ENCODE measurements at places on chromosomes 1 and 21.
A peak's percentile ranks its signal among the peaks of the same experiment; 100 is the strongest.

DNA sequence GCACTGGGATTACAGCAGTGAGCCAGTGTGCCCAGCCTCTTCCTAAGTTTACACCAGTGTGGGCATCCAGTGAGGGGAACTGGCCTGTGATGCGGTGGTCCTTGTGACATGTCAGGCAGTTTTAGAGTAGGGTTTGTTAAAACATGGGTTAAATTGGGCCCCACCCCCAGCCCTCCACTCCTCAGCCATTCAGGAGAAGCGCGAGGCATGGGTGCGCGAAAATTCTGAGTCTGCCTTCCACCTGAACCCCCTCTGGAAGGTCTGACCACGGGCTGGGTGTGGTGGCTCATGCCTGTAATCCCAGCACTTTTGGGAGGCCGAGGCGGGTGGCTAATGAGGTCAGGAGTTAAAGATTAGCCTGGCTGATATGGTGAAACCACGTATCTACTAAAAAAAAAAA lies 51.7 kb downstream of the SKI start:
- no peak for DNase-seq

GRCh38 chr1:65319141-65319540 lies 9.8 kb downstream of the DNAJC6 start:
- DNase-seq, result no peak

- no peak for DNase-seq
Measured at GRCh38 chr1:211929683-211930082, 99.1 kb upstream of the LPGAT1 start.

GRCh38 chr1:50350868-50351267 lies 72.4 kb downstream of the DMRTA2 start:
- DNase-seq, result no peak

DNA sequence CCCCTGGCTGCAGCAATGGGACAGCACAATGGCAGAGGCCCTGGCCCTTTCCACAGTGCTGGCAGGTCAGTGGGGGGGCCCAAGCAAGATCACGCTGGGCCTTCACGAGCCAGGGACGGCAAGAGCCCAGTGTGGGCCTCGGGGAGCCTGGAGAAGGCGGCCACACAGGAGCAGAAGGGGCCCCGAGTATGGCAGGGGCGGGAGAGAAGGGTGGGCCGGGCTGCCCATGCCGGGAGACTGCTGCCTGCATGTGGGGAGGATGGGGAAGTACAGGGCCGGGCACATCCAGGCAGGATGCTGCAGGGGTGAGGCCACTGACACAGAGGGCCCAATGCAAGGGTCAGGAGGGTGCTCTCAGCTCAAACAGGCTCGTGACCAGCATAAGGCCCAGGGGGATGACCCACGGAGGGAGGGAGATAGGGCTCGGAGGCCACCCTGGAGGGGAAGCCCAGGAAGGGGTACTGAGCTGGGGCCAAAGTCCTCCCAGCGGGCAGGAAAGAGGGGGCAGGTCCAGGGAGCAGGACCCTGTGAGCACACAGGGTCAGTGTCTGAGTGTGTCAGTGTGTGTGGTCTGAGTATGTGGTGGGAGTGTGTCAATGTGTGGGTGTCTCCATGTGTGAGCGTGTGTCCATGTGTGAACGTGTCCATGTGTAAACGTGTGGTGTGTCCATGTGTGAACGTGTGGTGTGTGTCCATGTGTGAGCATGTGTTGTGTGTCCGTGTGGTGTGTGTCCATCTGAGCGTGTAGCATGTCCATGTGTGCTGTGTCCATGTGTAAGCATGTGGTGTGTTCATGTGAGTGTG lies 13.1 kb downstream of the SLC19A1 start:
- DNase-seq, result no peak

DNA sequence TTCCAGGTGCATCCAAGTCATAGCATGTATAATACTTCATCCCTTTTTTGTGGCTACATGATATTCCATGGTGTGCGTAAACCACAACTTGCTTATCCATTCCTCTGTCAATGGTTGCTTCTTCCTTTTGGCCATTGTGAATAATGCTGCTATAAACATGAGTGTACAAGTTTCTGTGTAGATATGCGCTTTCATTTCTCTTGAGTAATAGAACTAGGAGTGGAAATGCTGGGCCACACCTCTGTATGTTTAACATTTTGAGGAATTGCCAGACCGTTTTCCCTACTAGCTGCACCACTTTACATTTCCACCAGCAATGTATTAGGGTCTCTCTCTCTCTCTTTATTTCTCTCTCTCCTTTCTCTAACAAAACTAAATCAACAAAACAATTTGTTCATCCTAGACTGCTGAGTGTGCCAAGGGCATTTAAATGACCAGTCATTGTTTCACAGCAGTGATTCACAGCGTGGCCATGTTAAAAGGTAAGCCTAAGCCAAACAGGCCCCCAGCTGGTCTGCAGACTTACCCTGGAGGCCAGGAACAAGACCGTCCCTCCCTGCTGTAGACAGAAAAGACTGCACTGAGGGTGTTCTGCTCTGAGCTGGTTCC lies 53.2 kb upstream of the LYST start:
- no peak for DNase-seq

DNA sequence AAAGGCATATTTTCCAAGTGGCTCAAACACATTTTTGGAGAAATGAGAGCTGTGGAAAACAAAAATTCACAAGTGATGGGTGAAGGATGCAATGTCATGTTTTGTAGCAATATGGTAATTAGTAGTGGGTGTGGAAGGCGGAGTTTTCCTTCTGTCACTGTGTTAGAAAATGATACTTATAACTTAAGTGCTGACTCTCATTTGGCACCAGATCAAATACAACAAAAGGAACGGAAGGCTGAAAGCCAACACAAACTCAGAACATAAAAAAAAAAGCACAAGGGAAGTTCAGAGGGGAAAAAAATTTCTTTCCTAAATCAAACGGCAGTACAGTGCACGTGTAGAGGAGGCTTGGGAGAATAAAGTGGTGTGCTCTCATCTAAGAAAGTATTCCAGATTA lies at the start of gene TNFSF18:
TSS of gene TNFSF18 (minus strand) at position 77 of the 400 bp plus-strand sequence. CDS start at position 32, 45 bp downstream.
- no peak for DNase-seq

- peak; percentile 19 for DNase-seq
Measured at GRCh38 chr1:78370356-78370755, 120.4 kb upstream of the PTGFR start.

DNA sequence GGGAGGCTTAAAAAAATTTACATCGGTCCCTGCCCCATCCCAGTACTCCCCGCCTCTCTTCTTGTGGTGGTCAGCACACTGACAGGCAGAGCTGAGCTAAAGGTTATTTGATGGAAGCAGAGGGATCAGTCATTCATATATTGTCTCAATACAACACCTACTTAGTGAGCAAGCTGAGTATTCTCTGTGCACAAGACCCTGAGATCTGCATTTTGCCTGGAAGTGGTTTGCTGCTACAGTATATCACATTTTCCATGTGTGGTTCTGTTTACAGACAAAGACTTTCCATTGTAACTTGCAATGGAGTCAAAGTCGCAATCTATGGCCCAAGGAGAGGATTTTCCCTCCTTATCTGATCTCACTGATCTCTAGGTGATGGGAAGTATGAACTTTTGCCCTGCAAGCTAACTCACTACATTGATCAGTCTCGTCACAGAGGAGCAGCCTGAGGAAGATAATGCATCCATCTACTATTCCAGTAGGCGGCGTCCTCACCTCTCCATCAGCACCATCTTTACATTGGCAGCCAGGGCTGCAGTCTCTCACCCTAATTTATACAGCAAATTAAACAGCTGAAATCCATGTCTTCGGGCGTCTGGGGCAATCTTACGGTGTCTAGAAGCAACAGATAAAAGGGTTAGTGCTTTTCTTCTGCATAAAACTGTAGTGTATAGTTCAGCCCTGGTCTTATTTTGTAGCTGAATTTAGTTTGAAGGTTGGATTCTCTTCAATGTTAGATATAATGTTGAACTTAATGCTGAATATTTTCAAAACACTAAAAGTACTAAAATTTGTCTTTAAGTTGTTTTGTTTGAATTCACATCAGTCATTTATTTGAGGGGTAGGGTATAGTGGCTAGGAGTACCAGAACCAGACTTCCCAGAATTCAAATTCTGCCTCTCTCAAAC lies 3.2 kb upstream of the TRAF5 start:
- DNase-seq, result no peak

DNA sequence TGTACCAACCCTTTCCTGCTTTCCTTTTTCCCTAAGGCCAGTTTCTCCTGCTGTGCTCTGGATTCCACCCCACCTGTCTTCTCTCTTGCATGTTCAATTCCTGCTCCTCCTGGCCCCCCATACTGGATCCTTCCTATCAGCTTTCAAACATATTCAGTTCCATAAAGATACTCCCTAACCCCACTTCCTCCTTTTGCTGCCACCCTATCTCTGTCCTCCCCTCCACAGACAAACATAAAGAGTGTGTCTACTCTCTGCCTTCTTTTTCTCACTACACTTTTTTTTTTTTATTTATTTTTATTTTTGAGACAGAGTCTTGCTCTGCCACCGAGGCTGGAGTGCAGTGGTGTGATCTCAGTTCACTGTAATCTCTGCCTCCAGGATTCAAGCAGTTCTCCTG lies 16.9 kb upstream of the RPF1 start:
- DNase-seq, result no peak

GRCh38 chr1:204888294-204888693 lies 17.6 kb downstream of the NFASC start:
- DNase-seq, result peak; percentile 47

DNA sequence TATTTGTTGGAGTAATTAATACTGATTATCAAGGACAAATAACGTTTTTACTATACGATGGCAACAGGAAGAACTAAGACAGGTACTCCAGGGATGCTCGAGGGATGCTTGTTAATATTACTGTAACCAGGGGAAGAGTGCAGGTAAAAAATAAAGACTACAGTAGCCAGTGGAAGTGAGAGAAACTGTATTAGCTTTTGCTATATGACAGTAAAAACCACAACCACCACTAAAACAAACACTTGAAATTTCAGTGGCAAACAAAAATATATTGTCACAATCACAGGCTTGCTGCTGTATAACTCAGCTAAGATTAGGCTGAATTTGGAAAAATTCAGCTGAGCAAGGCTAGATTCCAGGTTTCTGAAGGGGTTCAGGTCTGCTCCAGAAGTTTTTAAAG lies 812.6 kb upstream of the ADGRL4 start:
- no peak for DNase-seq

DNA sequence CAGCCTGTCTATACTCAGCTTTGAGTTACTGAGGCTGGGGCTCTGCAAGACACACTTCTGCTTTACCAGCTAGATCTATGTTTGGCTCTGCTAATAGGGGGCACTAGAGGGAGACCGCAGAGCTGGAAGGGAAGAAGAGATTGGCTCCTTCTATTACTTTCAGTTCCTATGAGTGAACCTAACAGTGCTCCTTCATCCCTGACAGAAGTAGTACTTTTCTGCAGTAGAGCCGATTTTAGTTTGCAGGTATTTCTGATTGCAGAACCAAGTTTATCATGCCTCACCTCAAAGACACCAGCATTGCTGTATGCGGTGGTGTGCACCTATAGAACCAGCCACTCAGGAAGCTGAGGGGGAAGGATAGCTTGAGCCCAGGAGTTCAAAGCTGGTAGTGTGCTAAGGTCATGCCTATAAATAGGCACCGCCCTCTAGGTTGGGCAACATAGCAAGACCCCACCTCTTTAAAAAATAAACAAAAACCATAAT lies 5.7 kb upstream of the ZDHHC18 start:
- DNase-seq, result no peak

DNA sequence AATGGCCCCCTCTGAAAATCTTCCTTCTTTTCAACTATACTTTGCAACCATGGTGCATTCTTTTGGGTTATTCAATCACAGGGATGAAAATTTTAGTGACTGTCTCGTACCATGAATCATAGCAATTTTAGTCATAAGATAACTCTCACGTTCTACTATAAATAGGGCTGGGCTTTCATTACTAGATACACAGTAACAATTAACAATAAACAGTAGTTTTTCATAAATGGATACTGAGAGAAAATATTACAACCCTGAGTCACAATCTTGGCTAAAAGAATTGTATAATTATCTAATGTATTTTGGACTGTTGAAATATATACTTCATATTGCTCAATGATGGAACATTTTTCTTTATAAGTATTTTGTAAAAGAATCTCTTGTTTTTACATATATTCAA lies 96.1 kb downstream of the TEX35 start:
- DNase-seq, result peak; percentile 85

DNA sequence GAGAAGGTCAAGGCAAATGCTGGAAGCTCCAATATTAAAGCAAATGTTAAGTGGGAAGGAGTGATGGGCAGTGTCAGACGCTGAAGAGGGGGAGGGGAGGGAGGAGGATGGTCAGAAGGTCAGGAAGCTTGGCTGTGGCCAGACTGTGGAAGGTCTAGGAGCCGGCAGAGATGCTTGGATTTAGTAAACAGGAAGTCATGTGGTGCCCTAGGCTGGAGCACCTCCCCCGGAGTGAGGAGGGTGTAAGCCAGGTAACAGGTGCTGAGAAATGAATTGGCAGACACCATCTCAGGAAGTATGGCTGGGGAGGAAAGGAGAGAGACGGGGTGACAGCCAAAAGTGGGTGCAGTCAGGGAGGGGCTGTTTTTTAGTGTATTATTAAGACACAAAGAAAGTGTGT lies 17.7 kb downstream of the CSMD2 start:
- DNase-seq, result no peak

GRCh38 chr21:34037009-34037795 lies 36.2 kb upstream of the MRPS6 start:
- no peak for DNase-seq

DNA sequence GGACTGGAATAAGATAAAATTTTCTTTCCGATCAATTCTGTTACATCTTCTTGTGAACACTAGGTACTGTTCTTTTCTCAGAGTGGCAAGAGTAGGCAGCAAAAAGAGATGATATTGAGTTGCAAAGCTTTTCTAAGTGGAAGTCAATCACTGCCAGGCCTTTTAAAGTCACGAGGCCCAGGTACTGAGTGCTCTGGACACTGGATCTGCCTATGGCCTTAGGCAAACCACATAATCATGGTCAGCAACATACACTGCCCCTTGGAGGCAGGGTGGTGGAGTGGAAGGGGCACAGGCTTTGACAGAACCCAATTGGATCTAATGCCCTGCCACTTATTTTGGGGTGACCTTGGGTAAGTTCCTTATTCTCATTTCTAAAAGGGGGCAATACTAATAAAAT lies 41.5 kb downstream of the TSEN15 start:
- DNase-seq, result no peak

DNA sequence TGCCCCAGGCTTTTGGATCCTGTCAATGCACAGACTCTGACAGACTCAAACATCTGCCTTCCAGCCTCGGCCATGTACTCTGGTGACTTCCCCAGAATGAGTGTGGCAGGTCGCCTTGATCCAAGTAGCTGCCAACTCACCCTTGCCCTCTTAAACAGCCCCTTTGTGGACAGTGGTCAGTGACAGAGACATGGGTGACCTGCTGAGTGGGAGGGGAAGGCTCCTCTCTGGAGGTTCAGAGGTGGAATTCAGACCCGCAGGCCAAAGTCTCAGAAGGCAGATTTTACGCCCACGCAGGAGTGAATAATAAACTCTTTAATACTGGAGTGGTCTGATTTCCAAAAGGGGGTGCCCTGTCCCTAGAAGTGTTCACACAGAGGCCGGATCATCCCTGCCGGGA lies 63.5 kb downstream of the TLR5 start:
- no peak for DNase-seq

GRCh38 chr1:202131956-202132821 lies 9.5 kb downstream of the GPR37L1 start:
- no peak for DNase-seq

Data from BJ (cell line).